ENCODE measurements at places on chromosomes 7 and 10. TPM values are rescaled to one million over a fixed set of nuclear protein-coding genes. Genes with fewer than 3 reads are reported as not detected.
A peak's percentile ranks its signal among the peaks of the same experiment; 100 is the strongest.

GRCh38 chr7:23290993-23291392 is 8.1 kb upstream of the MALSU1 start:
- no peaks in the 10 kb centered on the region for H3K4me1 ChIP-seq
- no peak overlapping the region for H3K27ac ChIP-seq
- peaks cover 2% of the 10 kb centered on the region for H3K27me3 ChIP-seq

GRCh38 chr7:92360387-92360786 is 86.9 kb upstream of the GATAD1 start:
- peaks cover 27% of the 10 kb centered on the region for H3K36me3 ChIP-seq
- no peak for DNase-seq
- no peaks in the 10 kb centered on the region for H3K27me3 ChIP-seq
- H3K4me3 ChIP-seq: no peak overlapping the region
- H3K27ac ChIP-seq: no peak overlapping the region

GRCh38 chr10:126893206-126893605 is 12.0 kb upstream of the DOCK1 start:
- H3K4me1 ChIP-seq: no peaks in the 10 kb centered on the region
- no peak for DNase-seq
- H3K36me3 ChIP-seq: no peaks in the 10 kb centered on the region
- H3K27ac ChIP-seq: no peak overlapping the region

DNA sequence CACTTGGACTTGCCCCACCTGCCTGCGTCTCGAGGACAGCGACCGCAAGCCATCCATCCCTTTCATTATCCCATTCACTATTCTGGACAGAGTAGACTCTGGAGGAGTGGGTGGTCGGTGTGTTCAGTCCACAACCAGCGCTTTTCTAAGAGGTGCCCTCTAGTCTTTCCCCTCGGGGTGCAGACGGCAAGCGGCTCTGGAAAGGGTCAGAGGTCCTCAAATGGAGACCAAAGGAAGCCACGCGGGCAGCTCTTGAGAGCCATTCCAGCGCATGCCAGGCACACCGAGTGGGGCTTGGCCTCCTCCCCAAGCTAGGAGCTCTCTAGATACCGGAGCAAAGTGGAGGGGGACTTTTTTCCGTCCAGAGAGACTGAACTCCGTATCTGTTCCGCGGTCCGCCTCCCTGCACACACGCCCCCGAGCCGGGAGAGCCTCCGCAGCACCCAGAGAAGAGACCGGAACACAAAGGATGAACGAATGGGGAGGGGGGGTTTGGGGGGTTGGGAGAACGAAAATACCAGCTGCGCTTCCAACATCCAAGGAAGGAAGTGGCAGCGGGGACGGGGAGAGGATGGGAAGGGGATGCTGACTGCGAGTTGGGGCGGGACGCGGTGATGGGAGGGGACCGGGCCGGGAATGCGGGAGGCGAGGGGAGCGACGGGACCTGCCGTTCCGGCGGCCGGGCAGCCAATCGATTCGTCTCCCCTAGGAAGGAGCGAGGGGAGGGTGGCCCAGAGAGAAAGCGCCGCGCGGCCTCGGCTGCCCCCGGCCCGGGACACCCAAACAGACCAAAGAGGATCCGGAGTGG is 515 bp downstream of the GSDME start:
- no peaks in the 10 kb centered on the region for H3K36me3 ChIP-seq
- peak overlapping the region; percentile 81 for H3K4me3 ChIP-seq
- H3K27me3 ChIP-seq: peaks cover 55% of the 10 kb centered on the region

DNA sequence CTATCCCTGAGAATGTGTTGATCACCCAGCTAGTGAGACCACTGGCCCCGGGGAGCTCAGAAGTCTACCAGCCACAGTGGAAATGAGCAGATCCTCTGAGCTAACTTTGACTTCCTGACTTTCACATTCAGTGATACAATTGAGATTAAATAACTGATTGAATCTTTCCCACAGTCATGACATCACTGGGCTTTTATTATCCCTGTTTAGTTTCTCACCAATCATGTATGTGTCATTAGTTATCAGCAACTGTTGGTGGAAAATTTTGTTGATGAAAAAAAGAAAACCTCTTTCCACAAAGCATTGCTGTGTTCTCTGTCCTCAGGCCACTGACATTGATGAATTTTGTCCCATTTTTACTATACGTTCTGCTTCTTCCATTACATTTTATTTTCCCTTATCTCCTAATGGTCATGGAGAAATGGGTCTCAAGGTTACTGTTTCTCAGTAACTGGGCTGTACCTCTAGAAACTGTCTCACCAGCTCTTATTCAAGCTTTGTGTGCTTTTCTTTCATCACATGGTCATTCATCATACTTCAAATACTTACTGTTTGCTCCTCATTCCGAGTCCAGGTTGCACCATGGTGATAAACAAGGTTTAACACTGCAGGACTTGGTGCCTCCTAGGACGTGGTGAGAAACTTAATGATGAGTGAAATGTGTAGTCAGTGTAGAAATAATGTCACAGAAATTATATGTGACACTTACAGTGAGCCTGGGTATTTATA is 304.7 kb downstream of the CDK14 start:
- H3K27ac ChIP-seq: peak overlapping the region; percentile 50
- no peaks in the 10 kb centered on the region for H3K27me3 ChIP-seq
- peaks cover 3% of the 10 kb centered on the region for H3K4me1 ChIP-seq
- no peak overlapping the region for H3K4me3 ChIP-seq
- no peak for DNase-seq

DNA sequence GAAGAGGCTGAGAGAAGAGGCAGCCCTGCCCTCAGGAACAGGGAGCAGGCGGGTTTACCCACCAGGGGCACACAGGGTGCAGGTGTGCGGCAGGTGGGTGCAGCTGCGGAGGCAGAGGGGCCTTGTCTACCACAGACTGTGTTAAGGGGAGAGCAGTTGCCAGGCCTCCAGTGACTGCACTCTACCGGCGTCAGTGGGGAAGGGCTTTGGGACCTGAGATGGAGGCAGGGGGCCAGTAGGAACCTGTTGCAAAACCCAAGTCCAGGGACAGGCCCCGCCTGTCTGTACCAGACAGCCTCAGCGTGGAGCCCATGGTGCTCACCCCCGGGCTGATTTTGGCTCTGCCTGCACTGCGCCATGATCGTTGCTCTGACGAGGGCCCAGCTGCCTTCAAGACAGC is 507.6 kb upstream of the FOXK1 start:
- DNase-seq: no peak
- H3K27ac ChIP-seq: no peak overlapping the region
- no peaks in the 10 kb centered on the region for H3K4me1 ChIP-seq
- no peaks in the 10 kb centered on the region for H3K36me3 ChIP-seq

GRCh38 chr10:11293332-11293731 is 275.7 kb downstream of the CELF2 start:
- H3K27me3 ChIP-seq: no peaks in the 10 kb centered on the region
- H3K27ac ChIP-seq: no peak overlapping the region
- no peak for DNase-seq
- no peaks in the 10 kb centered on the region for H3K4me1 ChIP-seq
- no peak overlapping the region for H3K4me3 ChIP-seq

Gene CAV2
- total RNA-seq: 5.6 TPM

Gene SHH
- 1.6 TPM for total RNA-seq

Measured in endodermal cell (in vitro differentiated cells).